CD4-positive, alpha-beta T cell treated with Interleukin-17A for 1 hour (primary cell): ENCODE measurements at places on chromosomes 1 and 21.

- DNase-seq: peak; percentile 50
Observed at GRCh38 chr1:26164036-26164860, 4.5 kb downstream of the C1orf232 start.

GRCh38 chr1:245432228-245432875, 277.6 kb downstream of the KIF26B start:
- DNase-seq: no peak

DNA sequence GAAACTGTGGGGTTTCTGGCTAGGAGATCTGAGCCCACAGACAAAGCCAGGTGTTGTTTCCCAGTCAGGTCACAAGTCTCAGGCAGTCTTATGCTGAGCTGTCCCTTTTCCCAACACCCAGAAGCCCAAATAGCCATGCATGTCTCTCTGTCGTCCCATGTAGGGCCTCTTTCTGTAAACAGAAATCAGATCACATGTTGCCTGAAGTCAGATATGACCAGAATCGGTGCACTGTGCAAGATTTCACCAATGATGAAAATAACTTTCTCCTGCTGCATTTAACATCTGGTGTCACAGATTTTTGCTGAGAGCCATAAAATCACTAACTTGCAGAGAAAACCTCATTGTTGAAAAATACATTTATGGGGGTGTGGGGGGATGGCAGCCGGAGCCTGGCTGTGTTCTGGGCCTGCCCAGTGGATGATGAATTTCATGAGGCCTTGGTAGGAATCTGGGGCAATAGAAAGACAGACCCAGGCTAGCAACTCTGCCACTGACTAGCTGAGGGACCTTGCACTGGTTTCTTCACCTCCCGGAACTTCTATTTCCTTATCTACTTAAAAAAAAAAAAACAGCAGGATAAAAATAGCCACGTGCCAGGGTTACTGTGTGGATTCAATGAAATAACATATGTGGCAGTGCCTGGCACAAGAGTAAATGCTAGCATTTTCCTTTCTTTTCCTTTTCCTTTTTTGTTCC, 158.8 kb upstream of the NFIA start:
- DNase-seq: no peak

DNA sequence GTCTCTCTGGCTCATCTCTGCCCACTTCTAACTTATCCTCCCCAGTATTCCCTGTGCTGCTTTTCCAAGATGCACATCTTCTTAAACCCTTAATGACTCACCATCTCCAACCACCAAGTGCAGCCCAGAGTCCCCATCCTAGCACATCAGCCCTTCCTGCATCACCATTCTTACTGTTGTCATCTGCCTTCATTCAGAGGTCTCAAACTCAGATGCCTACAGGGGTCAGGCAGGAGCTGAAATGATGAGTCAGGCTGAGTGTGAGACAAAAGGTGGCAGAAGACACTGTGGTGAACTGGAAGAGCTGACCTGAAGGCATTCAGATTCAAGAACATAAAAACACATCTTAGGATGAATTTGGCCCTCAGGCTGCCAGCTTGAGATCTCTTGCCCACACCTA, 34.6 kb downstream of the OLFML2B start:
- DNase-seq: no peak

GRCh38 chr1:233651061-233651460, 37.2 kb downstream of the KCNK1 start:
- no peak for DNase-seq
